ENCODE measurements at places on chromosomes 11 and 22.
A peak's percentile ranks its signal among the peaks of the same experiment; 100 is the strongest.

- no peak for DNase-seq
Measured at GRCh38 chr11:116510166-116510565, 262.6 kb downstream of the BUD13 start.

GRCh38 chr11:104663190-104664140 lies 234.8 kb downstream of the CASP12 start:
- DNase-seq: no peak

DNA sequence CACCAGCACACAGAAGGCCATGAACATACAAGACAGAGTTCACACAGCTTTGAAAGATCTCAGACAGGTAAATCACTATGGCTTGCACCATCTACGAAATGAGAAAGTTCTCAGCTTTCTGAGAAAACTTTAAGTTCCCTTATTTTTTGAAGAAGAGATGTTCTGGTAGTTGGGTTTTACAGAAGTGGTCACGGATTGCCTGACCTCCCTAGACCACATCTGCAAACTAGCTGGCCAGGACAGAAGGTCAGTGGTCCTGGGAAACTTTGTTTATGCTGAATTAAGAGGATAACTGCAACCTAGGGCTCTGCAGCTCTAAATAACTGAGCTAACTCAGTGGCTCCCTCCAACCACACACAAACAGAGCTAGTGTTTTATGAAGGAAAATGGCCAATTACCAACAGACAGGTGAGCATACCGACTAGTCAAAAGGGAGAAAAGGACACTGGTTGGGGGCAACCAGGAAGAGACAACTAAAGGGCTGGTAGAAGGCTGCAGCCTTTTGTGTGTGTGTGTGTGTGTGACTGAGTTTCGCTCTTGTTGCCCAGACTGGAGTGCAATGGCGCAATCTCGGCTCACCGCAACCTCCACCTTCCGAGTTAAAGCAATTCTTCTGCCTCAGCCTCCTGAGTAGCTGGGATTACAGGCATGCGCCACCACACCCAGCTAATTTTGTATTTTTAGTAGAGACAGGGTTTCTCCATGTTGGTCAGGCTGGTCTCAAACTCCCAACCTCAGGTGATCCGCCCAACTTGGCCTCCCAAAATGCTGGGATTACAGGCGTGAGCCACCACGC lies 8.5 kb upstream of the SCN2B start:
- DNase-seq: no peak

DNA sequence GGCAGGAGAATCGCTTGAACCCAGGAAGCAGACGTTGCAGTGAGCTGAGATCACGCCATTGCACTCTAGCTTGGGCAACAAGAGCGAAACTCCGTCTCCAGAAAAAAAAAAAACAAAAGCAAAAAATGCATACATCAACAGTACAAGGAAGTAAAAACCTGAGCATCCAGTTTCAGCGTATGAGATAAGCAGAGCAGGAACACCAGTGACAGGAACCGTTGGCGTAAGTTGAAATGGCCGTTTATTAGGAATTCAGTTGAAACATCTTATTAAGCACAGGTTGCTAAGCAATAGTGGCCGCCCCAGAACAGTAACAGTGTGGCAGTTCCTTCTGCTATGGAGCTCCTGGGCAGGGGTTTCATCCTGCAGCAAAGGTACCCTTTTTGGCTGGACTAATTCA lies 4.0 kb upstream of the L3MBTL2 start:
- DNase-seq: no peak

DNA sequence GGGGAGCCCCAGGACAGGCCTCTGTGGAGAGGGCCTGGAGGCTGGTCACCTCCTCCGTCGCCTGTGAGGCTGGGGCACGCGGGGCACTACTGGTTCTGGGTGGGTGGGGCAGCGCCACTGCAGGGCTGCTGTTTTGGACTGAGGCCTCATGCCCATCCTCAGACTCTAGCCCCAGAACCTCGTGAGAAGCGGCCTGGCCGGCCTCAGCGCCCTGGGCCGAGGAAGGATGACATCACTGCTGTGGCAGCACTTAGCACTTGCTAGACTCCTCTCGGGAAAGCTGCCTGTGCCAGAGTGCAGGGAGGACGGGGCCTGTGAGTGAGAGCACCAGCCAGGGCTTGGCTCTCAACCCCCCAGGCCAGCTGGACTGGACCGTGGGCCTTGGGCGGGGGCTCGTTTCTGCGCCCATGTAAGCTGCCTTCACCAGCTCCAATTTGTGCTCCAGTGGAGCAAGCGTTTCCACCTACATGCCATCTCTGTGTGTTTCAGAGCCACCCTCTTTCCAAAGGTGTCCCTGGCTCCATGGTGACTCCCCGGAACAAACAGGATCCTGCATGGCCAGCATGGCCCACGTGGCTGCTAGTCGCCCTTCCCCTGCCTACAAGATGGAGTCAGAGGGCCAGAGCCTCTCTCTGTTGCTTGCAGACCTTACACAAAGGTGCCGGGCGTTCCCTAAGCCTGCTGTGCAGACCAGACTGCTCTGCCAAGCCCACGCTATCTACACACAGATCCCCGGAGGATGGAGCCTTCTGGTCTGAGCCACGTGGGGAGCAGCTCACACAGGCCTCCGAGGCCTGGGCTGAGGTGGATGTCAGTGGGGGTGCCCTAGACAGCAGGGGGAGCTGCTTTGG lies 102.9 kb downstream of the CTTN start:
- DNase-seq: no peak

DNA sequence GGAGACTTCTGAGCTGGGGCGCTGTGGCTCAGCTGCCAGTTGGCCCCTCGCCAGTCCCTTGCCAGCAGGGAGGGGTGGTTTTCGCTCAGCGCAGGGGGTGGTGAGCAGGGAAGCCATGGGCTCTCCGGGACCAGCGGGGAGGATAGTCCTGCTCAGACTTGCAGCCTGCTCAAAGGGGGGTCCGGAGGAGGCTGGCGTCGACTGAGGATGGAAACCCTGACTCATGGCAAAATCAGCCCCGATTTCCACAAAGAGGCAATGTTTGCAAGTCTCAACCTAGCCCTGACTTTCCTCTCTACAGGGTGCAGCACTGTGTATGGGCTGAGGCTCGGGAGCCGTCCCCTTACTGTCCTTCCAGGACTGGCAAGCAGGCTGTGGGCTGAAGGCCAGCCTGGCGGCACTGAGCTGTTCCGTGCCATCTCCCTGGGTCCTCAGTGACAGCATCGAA lies 35.1 kb downstream of the FBLN1 start:
- DNase-seq: no peak

DNA sequence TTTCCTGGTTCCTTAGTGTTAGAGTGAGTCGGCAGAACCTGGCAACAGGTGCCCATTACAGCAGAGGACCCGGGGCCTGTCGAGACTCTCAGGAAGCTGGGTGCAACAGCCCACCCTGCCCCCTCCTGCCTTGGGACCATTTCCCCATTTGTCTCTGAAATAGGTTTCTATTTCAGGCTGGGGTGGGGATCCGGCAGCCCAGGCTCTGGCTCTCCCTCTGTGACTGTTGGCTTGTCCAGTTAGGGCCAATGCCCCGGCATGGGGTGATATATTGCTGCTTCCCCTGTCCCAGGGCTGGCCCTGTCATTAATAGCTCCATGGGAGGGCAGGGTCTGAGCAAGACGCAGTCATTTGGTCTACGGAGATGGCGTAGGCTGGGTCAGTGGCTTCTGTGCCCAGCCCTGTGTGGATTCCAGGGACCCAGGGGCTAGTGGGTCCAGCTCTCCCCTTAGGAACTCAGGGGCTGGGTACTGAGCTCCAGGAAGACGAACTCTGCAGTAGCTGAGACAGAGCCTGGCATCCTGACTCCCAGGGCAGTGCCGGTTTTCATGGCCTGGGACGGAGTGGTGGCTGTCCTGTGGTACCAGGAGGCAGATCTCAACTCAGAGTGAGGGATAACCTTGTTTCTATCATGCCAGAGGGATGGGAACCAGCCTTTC lies 2.7 kb downstream of the P2RY6 start:
- no peak for DNase-seq

DNA sequence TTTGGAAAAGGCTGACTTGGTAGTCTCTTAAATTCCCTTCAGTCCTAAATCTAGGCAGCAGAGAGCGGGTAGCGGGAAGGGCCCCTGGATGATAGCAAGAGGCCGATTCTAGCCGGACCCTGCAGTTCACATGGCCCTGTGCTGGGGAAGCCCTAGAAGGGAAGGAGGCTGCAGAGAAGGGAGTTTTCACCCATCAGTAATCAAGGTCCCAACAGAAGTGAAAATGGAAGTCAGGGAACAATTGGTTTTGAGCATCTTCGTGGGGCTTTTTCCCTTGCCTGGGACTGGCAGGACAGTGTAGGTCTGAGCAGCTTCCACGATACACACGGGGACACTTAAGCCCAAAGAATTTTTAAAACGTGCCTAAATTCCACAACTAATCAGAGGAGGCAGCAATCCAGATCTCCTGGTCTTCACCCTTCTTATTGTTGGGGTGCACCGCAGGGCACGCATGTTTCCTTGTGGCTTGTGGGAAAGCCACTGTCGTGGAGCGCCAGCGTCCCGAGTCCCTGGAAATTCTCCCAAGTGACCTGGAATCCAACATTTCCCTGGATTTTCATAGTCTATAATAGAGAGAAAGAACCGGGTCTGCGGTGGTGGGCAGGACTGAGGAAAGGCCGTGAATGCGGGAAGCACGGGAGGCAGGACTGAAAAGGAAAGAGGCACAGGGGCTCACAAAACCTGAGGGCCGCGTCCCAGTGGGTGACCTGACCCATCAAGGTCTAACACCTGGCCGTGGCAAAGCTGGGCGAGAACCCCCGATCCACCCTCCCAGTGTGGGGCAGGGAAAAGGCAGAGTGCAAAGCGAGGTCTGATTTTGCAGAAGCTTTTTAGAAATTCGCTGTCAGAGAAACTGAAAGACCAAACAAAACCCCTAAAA lies 846 bp upstream of the OAF start:
- DNase-seq: peak; percentile 49
